ENCODE measurements at places on chromosomes 2 and 18. TPM values are rescaled to one million over a fixed set of nuclear protein-coding genes. Genes with fewer than 3 reads are reported as not detected.
A peak's percentile ranks its signal among the peaks of the same experiment; 100 is the strongest.

The TMEM37 gene
- 21.9 TPM for total RNA-seq

The ZEB2 gene
- 13.0 TPM for total RNA-seq

The TGIF1 gene
- total RNA-seq = 87.6 TPM

The CFAP65 gene
- total RNA-seq = not detected

The EFEMP1 gene
- 26.6 TPM for total RNA-seq

The MLPH gene
- 561 TPM for total RNA-seq

The PPP1CB gene
- total RNA-seq = 324 TPM

The UPP2 gene
- not detected for total RNA-seq

The C1GALT1C1L gene
- total RNA-seq = not detected

The GCA gene
- 26.3 TPM for total RNA-seq

The MERTK gene
- 17.5 TPM for total RNA-seq

The CABYR gene
- total RNA-seq = 4.7 TPM

The IL1F10 gene
- not detected for total RNA-seq

GRCh38 chr18:78082816-78083215 is 833.2 kb downstream of the GALR1 start:
- no peak overlapping the region for H3K4me3 ChIP-seq
- no peak overlapping the region for H3K27ac ChIP-seq
- no peak for DNase-seq
- H3K36me3 ChIP-seq = no peaks in the 10 kb centered on the region
- H3K4me1 ChIP-seq = no peaks in the 10 kb centered on the region

- no peak overlapping the region for H3K27ac ChIP-seq
- DNase-seq = no peak
- no peaks in the 10 kb centered on the region for H3K27me3 ChIP-seq
- no peaks in the 10 kb centered on the region for H3K36me3 ChIP-seq
- no peak overlapping the region for H3K4me3 ChIP-seq
- H3K4me1 ChIP-seq = peaks cover 11% of the 10 kb centered on the region
These were observed 316.9 kb upstream of the ZEB2 start for GRCh38 chr2:144836635-144837350.

GRCh38 chr18:21341141-21341540 is 99.1 kb downstream of the GREB1L start:
- no peaks in the 10 kb centered on the region for H3K27me3 ChIP-seq
- no peak for DNase-seq
- H3K4me1 ChIP-seq = no peaks in the 10 kb centered on the region

- no peaks in the 10 kb centered on the region for H3K27me3 ChIP-seq
- DNase-seq = no peak
- no peaks in the 10 kb centered on the region for H3K4me1 ChIP-seq
- no peaks in the 10 kb centered on the region for H3K36me3 ChIP-seq
- H3K4me3 ChIP-seq = no peak overlapping the region
- H3K27ac ChIP-seq = no peak overlapping the region
These were observed 114.0 kb downstream of the PIEZO2 start for GRCh38 chr18:11035376-11035775.

GRCh38 chr2:101306410-101306809 is 2.1 kb downstream of the RNF149 start:
- peak overlapping the region; percentile 91 for H3K27ac ChIP-seq
- no peaks in the 10 kb centered on the region for H3K27me3 ChIP-seq
- H3K4me3 ChIP-seq = peak overlapping the region; percentile 92
- peaks cover 8% of the 10 kb centered on the region for H3K36me3 ChIP-seq

DNA sequence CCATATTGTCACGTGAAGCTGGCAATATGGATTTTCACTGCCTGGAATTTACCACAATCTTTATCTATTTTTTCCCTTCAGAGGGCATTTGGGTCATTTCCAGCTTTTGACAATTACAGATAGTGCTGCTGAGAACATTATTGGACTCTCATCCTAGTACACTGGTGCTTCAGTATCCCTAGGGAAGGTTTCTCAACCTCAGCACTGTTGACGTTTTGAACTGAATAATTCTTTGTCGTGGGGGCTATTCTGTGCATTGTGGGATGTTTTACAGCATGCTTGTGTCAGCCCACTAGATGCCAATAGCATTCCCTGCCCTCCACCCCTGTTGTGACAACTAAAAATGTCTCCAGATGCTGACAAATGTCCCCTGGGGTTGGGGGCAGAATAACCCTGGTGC is 185.7 kb downstream of the TPGS2 start:
- H3K27me3 ChIP-seq = no peaks in the 10 kb centered on the region
- no peaks in the 10 kb centered on the region for H3K36me3 ChIP-seq
- no peak overlapping the region for H3K4me3 ChIP-seq

GRCh38 chr2:137262594-137262993 is 497.2 kb downstream of the THSD7B start:
- no peak overlapping the region for H3K27ac ChIP-seq
- no peaks in the 10 kb centered on the region for H3K36me3 ChIP-seq
- no peak for DNase-seq
- no peak overlapping the region for H3K4me3 ChIP-seq
- H3K27me3 ChIP-seq = no peaks in the 10 kb centered on the region

GRCh38 chr2:241240320-241241004 is 52.0 kb downstream of the ANO7 start:
- no peak for DNase-seq
- no peak overlapping the region for H3K4me3 ChIP-seq
- no peaks in the 10 kb centered on the region for H3K4me1 ChIP-seq
- no peak overlapping the region for H3K27ac ChIP-seq

DNA sequence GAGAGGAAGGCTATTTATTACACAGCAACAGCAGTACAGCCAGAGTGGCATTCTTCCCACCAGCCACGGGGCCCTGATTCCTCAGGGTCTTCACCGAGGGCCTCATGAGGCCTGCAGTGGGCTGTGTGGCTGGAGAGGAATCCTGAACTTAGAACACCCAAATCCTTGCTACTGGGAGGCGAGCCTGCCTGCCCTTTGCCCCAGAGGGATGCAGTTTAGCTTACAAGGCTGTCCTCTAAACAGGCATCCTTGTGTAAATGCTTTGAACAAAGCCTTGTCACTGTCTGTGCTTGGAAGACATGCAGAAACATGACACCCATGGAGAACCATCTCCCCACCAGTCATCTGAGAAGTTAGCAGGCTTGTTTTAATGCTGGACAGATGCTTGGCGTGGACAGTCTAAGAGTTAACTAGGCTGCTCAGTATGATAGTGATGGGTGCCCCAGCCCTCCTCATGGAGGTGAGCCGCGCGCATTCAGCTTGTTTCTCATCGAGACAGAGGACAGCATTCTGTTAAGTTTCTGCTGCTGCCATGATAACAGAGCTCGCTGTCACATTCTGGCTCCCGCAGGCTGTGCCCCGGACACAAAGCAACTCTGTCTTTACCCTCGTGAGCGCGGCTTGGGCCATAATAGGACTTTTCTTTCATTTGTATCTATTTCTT is 42.9 kb downstream of the ADI1 start:
- DNase-seq = no peak
- no peak overlapping the region for H3K4me3 ChIP-seq

DNA sequence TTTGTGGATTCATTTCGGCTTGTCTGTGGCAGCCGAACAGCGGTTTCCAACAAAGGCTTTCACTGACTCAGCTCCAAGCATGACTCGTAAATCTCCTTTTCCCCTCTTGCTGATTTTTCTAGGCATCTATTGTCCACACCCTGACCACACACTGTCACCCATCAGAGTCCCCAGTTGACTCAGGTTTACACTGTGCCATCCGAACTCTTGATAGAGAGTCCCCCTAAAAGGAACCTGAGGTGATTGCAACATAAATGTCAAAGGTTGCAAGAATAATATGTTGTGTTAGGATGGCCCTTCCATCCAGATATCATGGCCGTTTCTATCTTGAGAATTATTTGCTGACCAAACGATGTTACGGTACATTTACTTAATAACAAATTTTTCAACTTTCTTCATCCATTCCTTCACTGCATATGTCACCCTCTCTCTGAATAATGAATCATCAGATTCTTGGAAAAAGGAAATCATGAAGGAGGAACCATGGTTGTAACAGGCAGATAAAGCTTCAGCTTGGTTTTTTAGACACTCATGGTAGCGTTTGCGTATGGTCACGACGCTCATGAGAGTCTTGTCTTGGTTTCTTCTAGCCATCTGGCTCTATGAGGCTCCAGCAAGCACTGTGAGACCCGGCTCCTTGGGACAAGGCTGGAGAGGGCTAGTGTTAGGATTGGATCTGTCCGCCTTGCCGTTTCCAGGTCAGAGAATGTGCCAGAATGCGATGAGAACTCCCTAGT is 72.1 kb downstream of the NPAS2 start:
- DNase-seq = no peak
- H3K4me3 ChIP-seq = no peak overlapping the region
- H3K27ac ChIP-seq = no peak overlapping the region
- H3K36me3 ChIP-seq = no peaks in the 10 kb centered on the region
- no peaks in the 10 kb centered on the region for H3K27me3 ChIP-seq

All from stomach (tissue), 19 donors.